ENCODE measurements at places on chromosomes 6 and 20.

- no peak for DNase-seq
These were observed 11.4 kb downstream of the GPX5 start for GRCh38 chr6:28537065-28537464.

GRCh38 chr20:48740292-48740649 lies 87.5 kb downstream of the PREX1 start:
- no peak for DNase-seq

DNA sequence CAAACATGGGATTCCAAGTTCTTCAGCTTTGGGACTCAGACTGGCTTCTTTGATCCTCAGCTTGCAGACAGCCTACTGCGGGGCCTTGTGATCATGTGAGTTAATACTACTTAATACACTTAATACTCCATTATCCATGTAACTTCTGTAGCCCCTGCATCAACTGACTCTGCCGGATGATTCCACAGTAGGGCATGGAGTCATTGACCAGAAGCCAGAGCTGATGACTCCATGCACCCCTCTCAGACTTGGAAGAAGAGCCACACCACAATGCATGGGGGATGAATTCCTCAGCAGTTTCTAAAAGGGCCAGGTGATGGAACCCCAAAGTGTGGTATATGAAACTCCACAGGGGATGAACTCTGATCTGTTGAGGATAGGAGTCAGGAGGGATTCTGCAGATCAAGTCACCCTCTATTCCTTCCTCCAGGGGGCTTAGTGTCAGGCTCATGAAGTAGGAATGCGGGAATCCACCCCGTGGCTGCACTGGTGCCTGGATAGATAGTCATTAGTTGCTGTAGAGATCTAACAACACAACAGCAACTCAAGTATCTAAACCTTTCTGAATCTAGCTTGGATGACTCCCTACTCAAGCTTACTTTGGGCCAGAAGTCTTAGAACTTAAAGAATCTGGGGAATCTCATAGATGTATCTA lies 70.2 kb downstream of the GPR6 start:
- no peak for DNase-seq

DNA sequence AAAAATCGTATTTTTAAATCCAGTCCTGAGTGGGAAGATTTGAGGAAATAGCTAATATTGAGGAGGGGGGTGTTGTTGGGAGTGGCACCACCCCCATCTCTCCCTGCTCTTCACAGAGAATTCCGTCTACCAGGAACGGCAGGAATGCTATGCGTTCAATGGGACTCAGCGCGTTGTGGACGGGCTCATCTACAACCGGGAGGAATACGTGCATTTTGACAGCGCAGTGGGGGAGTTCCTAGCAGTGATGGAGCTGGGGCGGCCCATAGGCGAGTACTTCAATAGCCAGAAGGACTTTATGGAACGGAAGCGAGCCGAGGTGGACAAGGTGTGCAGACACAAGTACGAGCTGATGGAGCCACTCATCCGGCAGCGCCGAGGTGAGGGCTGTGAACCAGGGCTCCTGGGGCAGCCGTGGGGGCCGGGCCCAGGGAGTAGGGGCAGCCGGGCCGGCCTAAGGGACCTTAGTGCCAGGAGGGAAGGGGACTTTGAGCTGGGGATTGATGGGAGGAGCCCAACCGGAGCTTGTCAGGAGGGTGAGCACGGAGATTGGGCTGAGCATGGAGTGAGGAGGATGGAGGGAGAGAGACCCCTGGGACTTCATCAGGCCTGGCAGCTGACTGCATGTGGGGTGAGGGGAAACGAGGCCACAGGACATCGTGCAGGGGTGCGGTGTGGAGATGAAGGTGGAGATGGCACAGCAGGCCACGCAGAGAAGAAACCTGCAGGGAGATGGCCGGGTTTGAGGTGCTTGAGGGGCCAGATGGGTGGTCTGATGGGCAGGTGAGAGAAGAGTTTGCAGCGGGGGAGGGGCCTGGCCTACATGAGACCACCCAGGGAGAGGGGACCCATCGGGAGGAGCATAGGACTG lies 41.3 kb downstream of the HLA-DPB1 start:
- DNase-seq, result no peak

DNA sequence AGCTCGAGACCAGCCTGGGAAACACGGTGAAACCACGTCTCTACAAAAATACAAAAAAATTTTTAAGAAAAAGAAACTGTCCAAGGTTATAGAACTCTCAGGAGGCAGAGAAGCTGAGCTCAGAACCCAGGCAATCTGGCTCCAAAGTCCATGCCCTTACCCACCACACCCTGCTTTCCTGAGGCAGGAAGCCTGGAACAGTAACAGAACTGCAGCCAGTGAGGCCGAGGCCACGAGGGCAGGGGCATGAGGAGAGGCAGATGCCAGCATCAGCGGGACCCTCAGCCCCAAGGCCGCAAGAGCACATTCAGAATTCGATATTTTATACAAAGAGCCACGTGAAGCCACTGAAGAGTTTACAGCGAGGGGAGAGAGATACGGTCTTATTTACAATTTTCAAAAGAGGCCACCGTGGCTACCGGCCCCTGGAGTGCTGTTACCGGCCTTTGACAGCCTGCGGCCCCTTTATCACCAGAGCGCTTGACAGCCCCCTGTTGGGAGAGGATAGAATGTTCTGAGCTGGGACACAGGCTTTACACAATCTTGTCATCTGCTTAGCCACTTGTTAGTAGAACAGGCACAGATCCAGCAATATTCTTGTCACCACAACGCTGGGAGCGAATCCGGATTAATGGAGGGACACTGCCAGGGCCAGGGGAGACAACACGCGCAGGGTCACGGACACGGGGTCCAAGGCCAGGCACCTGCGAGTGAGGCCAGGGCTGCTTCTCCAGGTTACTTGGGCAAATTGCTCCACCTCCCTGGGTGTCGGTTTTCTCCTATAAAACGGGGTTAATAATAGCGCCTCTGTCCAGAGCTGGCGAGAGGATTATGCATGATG lies 5.6 kb downstream of the SPATA2 start:
- peak; percentile 18 for DNase-seq

GRCh38 chr20:6115221-6115895 lies 7.5 kb downstream of the FERMT1 start:
- no peak for DNase-seq

DNA sequence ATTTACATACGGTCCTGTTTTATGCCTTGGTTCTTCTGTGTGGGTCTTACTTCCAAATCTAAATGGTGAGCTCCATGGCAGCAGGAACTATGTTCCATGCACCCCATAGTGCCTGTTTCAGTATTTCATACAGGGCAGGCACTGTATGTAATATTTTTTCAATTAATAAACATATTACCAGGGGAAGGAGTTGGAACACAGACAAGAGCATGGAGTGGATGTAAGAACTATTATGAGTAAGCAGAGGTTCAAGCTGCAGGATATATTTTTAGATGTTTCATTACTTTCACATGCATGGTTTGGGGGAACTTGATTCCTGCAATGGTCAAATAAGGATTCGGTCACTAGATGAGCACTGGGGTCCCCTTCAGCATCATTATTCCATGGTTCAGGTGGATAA lies 108.3 kb downstream of the KIF13A start:
- DNase-seq, result no peak

GRCh38 chr6:53202052-53202451 lies 53.4 kb upstream of the GCM1 start:
- DNase-seq, result no peak

DNA sequence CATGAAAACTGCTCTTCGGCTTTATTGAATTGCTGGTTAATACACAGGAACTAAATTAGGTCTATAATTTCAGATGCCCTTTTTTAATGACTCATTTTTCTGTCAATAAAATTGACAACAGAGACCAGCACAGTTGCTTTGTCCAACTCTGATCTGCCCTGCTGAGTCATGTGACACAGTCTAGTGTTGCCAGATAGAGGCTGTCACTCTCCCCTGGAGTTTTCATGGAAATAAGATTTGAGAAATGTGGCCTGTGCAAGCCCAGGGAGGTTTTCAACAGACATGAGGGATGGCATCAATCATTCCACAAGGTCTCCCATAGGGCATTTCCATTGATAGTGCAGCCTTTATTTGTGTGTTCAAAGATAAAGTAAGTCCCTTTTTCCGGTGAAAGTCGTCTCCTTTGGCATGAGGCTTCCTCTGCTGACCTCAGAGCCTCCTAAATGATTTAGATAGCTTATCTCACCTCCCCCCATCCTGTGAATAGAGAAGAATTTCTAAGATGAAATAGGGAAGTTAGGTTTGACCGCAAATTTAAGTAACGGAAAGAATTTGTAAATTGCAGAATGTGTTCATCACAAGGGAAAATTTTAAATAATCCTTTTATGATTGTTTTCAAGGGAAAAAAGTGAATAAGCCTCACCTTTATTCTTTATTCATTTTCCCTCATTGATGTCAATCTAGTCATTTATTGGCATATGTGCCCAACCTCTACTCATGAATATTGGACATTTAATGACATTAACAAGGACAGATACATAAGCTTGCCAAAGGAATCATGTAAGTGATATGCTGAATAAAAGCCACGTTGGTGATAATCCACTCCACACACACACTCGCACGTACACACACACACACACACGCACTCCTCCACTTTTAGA lies 277.7 kb downstream of the ADGB start:
- no peak for DNase-seq

- no peak for DNase-seq
These were observed 301.1 kb downstream of the EYA4 start for GRCh38 chr6:133542056-133542821.

DNA sequence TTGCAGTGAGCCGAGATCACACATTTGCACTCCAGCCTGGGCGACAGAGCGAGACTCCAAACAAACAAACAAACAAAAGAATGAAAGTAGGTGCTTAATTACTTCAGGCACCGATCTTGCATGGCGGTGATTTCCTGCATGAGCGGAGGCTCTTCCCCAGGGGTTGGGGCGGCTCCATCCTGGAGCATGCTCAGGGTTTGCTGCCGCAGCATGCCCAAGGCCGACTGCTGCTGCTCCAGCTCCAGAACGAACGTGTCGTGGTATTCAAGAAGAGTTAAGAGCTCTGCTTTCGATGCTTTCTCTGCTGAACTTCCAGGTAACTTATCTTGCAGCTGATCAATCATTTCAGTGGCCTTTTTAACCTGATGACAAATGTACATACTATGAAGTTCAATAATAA lies 313.8 kb downstream of the SYNE1 start:
- DNase-seq, result no peak

DNA sequence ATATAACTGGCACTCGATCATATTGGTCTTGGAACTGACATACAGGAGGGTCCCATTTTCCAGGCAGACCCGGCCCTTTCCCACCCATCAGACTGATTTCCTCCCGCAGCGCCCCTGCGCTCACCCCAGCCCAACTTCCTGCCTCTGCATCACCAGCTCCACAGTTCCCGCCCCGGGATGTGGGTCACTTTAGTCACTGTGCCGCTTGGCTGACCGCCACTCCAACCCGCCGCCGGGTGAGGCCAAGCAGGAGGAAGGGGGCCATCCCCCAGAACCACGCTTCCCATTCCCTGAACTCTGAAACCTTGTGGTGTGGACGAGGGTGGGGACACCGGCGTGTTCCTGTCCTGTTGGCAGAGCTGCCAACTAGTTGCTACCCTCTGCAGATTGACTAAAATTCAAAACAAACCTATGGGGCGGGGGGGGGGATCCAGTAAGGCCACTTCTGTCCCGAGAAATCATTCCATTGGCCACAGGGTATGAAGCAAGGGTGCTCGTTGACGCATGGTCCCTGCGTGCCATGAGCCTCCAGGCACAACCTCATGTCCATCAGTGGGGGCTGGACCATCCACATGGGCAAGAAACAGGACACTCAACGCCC lies 12.3 kb downstream of the TGM2 start:
- no peak for DNase-seq

- no peak for DNase-seq
These were observed 3.1 kb downstream of the PCED1A start for GRCh38 chr20:2837221-2837960.

DNA sequence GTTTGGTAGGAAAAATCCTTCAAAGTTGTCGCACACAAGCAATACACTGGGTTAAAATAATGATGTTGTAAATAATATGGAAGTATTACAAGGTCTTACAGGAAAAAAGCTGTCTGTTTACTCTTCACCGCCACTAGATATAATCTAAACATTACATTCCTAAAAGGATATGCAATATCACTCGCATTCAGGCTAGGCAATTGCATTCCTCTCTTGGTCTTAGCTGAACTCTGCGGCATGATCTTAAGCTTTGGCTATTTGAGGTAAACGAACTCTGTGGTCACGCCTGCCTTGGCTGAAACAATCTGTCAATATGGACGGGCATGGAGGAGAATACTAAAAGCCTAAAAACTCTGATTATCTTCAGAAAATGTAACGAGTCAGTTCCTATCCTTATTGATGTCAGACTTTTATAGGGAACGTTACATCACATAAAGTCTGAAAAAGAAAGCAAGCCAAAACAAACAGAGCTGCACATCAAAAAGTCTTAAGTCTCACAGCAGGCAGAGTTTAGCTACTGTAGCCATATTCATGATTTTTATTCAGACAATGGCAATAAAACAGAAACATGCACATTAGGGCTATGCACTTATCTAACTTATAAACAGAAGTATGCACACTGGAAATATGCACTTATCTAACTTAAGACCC lies 30.8 kb upstream of the FILIP1 start:
- peak; percentile 64 for DNase-seq

DNA sequence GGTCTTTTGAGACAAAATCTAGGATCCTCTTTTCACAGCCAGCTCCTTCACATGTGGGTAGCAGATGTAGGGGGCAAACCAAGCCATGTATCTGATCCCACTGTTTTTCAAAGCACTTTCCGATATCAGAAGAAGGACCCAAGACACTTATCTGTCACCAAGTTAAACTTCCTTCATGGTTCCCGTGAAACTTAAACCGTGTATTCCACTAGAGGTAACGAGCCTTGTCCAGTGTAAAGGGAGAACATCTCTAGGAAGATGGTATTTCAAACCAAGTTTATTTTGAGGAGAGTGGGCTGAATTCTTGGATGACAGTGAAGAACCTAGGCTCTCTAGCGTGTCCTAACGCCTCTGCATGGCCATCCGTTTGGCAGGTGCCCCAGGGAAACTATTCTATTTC lies 76.3 kb downstream of the BCAS1 start:
- DNase-seq, result no peak

GRCh38 chr6:95431637-95432228 lies 145.6 kb upstream of the MANEA start:
- peak; percentile 24 for DNase-seq

GRCh38 chr6:109236115-109237076 lies 141.1 kb downstream of the CEP57L1 start:
- no peak for DNase-seq

- no peak for DNase-seq
These were observed 4.8 kb downstream of the CRISP3 start for GRCh38 chr6:49739423-49739822.

DNA sequence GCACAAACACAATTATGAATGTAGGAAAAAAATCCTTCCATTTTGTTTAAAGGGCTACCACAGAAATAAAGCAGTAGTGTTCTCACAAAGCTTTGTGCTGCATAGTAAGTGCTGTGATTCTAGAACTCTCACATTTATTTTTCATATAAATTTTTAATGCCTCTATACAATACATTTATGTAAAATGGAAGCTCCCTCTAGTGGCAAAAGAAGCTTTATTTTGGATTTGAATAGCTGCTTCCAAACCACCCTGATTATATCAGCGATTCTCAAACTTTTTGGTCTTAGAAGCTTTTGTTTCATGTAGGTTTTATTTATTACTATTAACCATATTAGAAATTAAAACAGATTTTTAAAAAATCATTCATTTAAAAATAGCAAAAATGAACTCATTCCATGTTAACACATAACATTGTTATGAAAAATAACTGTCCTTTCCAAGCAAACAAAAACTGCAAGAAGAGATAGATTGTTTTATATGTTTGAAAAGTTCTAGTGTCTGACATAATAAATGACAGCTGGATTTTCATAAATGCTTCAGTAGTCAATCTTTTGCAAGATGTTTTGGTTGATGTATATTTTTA lies 38.4 kb downstream of the HS3ST5 start:
- peak; percentile 51 for DNase-seq

Measured in myocyte (in vitro differentiated cells).